ENCODE measurements at places on chromosomes 3 and 15.

DNA sequence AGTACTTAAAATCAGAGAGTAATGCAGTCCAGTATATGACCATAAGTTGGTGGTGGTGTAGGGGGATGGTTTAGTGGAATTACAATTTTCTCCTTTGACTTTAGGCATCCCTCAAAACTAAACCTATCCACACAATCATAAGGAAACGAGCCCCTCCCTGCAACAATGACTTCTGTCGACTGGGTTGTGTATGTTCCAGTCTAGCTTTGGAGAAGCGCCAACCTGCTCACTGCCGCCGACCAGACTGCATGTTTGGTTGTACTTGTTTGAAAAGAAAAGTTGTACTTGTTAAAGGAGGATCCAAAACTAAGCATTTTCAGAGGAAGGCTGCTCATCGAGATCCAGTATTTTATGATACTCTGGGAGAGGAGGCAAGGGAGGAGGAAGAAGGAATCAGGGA, 52.8 kb downstream of the MGA start:
- no peak for DNase-seq

DNA sequence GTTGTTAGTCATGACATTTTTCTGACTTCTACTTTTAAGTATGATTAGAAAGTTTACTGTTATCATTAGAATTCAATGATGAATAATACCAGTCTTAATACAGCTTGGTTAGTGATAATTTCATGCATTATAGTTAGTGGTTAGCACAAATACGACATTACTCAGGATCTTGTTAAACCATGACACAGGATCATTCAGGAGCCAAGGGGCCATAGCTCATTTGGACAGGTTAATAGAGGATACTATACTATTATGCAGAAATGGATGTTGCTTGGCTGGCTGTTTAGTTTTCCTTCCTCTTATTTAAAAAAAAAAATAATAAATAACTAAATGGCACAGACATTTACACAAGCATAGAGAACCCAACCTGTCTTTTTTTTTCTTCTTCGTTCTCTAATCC, 55.5 kb downstream of the NSUN3 start:
- no peak for DNase-seq

DNA sequence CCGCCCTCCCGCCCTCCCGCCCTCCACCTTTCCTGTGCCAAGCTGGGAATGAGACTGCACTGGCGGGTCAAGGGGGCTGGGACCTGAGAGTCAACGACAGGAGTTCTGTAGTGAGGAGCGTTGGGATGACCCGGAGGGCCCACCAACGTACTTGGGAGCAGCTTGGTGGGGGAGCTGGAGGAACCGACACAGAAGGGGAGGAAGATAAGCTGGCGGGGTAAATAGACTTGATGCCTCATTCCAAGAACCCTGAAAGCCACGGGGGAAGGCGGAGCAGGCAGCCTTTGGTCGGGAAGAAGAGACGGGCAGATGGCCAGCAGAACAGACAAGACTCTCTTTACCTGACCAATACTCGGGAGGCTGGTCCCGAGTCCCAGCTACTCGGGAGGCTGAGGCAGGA, 277 bp downstream of the FMN1 start:
- DNase-seq = peak; percentile 1

DNA sequence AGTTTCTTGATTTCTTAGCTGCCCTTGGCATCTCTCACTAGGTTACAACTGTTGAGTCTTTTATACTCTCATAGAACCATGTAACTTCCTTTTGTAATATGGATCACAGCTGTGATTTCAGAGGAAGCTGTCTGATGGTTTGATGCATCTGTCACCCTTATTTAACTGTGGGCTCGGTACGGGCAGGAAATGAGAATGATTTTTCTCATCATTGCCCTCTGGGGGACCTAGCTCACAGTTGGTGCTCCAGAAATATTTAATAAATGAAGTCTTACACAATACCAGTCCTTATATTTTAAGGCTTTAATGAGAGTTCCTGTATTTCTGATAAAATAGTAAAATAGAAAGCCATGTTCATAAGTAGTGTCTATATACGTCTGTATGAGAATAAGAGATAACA, 151.2 kb downstream of the EBLN2 start:
- DNase-seq = no peak

- DNase-seq = no peak
Measured at GRCh38 chr3:180755556-180755955, 76.3 kb upstream of the CCDC39 start.

DNA sequence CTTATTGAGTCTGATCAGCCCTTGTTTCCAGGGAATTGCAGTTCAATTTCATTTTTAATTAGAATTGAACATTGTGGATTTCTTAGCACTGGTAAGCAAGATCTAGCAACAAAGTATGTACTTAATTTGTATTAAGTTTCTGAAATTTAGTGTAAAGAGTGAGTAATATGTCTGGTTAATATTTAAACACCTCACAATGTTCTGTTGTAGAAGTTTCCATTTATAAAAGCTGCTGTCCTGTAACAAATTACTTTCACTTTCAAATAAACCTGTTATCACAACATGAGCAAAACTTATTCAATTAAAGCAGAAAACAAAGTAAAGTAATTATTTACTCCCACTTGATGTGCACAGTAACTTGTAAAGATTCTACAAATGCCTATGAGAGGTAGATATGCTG, 448.5 kb downstream of the NAALADL2 start:
- no peak for DNase-seq

- DNase-seq = peak; percentile 8
Measured at GRCh38 chr3:155748611-155749365, 3.9 kb upstream of the PLCH1 start.

- no peak for DNase-seq
Measured at GRCh38 chr3:109118584-109118983, 650 bp upstream of the MORC1 start.

DNA sequence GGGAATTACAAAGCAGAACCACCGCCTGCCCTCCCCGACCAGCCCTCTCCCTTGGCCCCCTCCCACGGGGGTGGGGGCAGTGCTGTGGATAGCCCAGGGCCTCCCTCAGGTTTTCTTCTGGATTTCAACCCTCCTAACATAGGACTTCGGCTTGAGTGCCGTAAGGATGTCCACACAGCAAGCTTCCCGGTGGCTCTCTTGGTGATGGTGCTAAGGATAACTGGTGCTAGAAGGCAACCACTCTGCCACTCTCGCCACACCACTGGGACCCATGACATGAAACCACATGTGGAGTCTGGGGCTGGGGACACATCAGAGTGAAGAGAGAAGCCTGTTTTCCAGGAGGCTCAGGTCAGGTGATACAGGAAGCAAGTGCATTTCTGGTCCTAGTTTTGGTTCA, 35.4 kb downstream of the SCN5A start:
- DNase-seq = no peak

DNA sequence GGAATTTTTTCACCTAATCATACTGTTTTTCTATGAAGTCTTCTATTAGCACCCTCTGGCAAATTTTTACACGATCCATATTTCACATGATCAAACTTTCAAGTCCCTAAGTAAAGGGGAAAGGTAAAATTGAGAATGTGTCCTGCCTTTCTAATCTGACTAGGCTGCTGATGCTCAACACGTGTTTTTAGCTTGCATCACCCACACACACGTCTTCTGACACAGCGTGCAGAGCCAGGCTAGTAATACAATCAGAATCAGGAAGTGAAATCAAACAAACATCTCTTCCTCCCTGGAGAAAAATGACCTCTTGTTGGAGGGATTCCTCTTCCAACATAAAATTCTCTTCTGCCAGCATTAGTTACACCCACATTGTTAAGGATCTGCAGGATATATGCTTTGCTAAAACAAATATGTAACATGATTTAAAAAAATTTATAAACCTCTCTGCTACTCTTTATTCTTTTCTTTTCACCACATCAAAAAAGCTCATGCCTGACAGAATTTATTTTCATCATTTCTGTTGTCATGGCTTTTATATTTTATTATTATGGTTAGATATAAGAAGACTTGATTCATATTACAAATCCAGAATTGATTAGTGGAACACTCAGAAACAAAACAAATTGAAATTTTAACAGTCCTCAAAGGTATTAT, 122.4 kb downstream of the RAP2B start:
- DNase-seq = peak; percentile 93

GRCh38 chr3:180594631-180595558, 7.1 kb upstream of the TTC14 start:
- peak; percentile 51 for DNase-seq

- DNase-seq = no peak
Measured at GRCh38 chr3:65706776-65707568, 331.7 kb downstream of the MAGI1 start.

GRCh38 chr3:48271763-48272498, 31.0 kb downstream of the ZNF589 start:
- DNase-seq = no peak

GRCh38 chr3:159928071-159928491, 60.6 kb upstream of the IL12A start:
- peak; percentile 56 for DNase-seq

GRCh38 chr3:50316657-50317242, 5.8 kb downstream of the HYAL2 start:
- DNase-seq = no peak

GRCh38 chr3:33787328-33788009, 11.0 kb upstream of the PDCD6IP start:
- DNase-seq = peak; percentile 71

- DNase-seq = peak; percentile 84
Measured at GRCh38 chr3:14235912-14236295, 57.3 kb downstream of the LSM3 start.

DNA sequence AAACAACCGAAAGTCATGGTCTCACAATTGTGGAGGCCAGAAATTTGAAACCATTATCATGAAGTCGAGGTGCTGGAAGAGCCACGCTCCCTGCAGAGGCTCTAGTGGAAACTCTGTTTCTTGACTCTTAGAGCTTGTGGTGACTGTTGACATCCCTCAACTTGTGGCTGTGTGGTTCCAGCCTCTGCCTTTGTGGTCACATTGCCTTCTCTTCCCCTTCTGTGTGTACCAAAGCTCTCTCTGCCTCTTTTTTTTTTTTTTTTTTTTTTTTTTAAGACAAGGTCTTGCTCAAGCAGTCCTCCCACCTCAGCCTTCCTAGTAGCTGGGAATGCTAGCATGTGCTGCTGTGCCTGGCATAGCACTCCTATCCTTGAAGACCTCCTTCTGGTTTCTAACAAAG, 48.7 kb upstream of the CRTC3 start:
- DNase-seq = peak; percentile 7

GRCh38 chr15:69577397-69577796, 124.8 kb downstream of the RPLP1 start:
- no peak for DNase-seq

- DNase-seq = no peak
Measured at GRCh38 chr3:102686792-102687191, 252.0 kb downstream of the ZPLD1 start.

DNA sequence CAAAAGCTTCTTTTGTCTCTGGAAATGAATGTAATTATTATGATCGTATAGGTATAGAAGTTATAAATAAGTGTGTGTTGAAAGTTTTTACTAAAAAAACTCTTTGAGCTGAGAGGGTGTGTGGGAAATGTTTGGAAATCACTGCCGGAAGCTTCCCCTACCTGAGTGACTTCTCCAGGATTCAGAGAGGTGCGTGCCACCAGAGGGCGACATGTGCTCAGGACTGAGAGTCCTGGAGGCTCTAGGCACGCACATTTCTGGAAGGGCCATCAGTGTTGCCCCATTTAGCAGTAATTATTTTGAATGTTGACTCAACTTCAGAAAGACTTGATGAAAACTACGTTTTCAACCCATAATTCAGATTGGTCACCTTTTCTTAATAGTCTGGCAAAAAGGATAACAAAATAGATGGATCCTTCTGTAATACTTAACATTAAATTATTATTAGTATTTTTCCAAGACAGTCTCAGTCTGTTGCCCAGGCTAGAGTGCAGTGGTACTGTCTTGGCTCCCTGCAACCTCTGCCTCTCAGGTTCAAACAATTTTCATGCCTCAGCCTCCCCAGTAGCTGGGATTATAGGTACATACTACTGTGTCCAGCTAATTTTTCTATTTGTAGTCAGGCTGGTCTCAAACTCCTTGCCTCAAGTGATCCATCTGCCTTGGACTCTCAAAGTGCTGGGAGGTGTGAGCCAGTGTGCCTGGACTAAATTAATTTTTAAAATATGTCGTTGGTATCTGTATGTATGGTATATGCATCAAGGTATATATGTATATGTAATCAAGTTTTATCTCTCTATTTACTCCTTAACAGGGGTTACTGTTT, 34.5 kb downstream of the GPR171 start:
- DNase-seq = peak; percentile 68

GRCh38 chr3:73179601-73180000, 118.1 kb downstream of the EBLN2 start:
- no peak for DNase-seq

GRCh38 chr3:140794507-140794906, 116.6 kb downstream of the TRIM42 start:
- DNase-seq = no peak

- no peak for DNase-seq
Measured at GRCh38 chr3:127017781-127018180, 34.9 kb downstream of the PLXNA1 start.

- DNase-seq = no peak
Measured at GRCh38 chr15:95598251-95598855, 732.1 kb upstream of the NR2F2 start.

- DNase-seq = no peak
Measured at GRCh38 chr15:26661748-26662147, 111.1 kb downstream of the GABRB3 start.

DNA sequence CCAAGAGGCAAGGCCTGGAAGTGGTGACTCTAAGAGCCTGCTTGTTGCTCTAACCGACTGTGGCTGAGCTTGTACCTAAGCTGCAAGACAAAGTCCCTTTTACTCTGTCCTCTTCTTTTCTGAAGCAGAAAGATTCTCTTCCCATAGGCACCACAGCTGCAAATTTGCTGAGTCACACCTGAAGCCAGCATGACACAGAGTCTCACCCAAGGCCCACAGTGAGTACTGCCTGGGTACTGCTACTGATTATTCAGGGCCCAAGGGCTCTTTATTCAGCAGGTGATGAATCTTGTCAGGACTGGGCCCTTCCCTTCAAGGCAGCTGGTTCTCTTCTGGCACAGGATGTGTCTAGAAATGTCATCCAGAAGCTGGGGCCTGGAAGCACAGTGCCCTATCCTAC, 18.9 kb upstream of the TIGIT start:
- peak; percentile 47 for DNase-seq

DNA sequence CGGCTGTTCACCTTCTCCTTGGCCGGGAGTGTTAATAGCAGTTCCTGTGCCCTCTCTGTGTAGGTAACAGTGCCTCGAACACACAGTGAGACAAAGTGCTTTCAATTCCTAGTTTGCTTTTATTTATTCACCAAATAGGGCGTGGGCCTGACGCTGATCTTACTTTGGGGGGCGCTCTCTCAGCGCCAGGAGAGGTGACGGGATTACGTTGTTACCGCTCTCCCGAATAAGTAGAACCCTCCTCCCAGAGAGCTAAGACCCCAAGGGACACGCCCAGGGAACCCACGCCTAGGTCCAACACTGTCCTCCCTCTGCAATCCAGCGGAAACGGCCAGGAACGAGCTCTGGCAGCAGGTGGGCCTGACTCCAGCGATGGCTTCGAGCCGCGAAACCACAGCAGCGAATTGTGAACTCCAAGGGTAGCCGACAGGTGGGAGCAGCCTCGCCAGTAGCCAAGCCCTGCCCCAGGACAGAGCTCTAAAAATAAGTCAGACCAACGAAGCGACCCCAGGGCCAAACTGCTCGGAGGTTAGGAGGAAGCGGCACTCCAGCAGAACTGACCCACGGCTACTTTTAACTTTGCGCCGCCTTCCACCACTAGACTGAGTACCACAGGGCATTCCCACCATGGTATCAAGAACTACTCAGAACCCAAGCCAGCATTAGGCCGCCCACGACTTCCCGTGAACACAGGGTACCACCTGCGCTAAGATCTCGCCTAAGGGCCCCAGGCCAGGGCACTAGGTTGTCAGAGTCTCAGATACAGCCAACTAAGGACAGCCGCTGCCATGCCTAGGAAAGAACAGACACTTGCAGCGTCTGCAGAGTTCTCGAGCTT, 1.6 kb upstream of the SIN3A start:
- DNase-seq = peak; percentile 17
